ENCODE measurements at places on chromosomes 6 and 20.

DNA sequence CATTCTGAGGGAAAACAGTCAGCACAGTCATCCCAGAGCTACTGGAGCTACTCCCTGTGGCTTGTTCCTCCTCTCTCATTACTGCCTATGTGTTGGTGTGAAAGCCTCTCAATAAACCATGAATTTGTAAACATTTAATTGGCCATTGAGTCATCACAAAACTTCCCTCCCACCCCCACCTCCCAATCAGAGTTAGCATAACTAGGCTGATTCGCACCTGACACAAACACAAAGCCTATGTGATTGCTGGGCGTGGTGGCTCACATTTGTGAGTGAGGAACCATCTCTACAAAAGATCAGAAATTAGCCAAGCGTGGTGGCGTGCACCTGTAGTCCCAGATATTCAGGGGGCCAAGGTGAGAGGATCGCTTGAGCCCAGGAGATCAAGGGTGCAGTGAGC, 17.1 kb upstream of the SNTA1 start:
- no peak for DNase-seq

DNA sequence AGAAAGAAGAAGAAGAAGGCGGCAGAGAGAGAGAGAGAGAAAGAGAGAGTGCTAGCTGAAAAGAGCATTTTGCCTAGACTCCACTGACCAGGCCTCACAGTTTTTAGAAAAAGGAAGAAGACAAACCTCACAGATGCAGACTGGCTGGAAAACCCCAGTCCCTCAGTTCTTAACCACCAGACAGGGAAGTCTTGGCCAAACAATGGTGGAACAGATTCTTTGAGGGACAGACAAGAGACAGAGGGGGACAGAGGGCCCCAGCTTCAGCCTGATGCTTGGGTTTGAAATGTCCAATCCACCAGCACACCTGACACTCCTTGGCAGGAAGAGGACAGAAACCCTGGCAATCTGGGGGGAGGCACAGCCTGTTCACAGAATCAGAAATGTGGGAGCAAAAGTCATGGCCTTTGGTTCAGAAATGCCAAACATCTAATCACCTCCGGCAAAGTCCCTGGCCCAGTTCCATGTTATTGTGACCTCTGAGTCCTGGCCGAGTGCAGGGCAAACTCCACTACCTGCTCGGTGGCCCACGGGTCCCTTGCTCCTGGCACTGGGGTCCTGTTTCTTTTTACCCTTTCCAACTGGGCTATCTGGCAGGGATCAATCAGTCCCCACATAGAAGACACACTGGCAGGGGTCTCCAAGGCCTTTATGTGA, 235.2 kb downstream of the LY86 start:
- DNase-seq, result no peak

DNA sequence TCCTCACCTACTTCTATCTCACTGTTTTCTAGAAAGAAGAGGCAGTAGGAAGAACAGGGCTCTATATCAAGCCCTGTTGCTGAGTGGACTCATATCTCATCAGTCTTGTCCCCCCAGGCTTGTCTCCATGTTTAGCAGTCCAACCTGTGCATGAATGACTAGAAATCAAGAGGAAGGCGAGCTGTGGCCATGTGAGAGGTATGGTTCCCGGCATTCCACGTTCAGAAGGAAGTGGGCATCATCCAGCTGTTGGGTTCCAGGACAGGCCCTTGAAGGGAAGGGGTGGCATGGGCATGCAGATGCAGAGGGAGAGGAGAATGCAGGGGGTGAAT, 176.6 kb downstream of the MRPL14 start:
- no peak for DNase-seq

DNA sequence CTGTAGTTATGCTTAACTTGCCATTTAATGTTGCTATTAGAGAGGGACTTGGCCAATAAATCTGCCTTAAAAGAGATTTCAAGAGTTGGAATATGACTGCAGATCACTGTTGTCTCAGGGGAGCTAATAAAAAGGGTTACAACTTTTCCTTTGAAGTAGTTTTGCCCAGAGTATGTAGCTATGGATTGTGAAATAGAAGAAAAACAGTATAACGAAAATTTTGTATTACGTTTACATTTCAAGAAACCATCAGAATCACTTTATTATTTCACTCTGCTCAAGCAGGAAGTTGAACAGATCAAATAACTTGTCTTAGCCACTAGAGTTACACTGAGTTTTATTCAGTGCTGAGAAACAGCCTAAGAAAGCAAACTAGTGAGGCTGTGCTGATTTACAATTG, 3.0 kb upstream of the ZSCAN26 start:
- no peak for DNase-seq

DNA sequence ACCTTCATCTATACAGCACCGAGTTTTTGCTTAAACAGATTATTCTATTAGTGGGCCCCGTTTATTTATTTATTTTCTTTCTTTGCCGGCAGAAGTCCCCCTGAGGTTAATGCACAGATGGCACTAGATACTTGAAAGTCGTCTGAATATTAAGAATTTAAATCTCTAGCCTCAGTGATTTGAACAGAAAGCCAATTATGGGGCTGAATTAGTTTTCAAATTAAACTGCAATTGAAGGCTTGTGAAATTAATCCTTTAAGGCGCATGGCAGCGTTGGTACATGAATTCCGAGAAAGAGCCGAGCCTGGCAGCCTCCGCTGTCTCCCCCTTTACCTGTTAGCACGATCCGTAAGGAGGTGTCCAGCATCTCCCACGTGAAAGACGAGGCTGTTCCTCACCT, 202.8 kb downstream of the TAF4 start:
- no peak for DNase-seq

DNA sequence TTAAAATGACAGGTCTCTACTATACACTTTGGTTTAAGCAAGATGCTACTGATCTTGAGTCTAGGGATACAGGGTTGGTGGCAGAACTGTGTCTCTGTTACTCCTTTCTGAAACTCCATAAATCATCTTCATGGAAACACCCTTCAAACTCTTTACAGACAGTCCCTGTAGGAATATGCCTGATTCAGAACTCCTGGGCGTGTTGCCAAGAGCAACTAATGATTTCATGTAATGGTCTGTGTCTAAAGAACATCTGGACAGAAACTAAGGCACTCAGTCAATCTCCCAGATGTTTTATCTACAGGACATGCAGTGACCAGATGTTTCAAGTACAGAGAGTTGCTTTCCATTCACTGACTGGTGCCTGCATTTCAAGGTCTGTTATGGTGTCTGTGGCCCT, 464.4 kb upstream of the CHD6 start:
- no peak for DNase-seq

GRCh38 chr6:167093406-167093921, 29.4 kb upstream of the CCR6 start:
- DNase-seq, result no peak

- peak; percentile 62 for DNase-seq
Measured at GRCh38 chr6:113182370-113183141, 674.6 kb upstream of the MARCKS start.

- no peak for DNase-seq
Measured at GRCh38 chr6:111711984-111712752, 106.5 kb upstream of the TRAF3IP2 start.

DNA sequence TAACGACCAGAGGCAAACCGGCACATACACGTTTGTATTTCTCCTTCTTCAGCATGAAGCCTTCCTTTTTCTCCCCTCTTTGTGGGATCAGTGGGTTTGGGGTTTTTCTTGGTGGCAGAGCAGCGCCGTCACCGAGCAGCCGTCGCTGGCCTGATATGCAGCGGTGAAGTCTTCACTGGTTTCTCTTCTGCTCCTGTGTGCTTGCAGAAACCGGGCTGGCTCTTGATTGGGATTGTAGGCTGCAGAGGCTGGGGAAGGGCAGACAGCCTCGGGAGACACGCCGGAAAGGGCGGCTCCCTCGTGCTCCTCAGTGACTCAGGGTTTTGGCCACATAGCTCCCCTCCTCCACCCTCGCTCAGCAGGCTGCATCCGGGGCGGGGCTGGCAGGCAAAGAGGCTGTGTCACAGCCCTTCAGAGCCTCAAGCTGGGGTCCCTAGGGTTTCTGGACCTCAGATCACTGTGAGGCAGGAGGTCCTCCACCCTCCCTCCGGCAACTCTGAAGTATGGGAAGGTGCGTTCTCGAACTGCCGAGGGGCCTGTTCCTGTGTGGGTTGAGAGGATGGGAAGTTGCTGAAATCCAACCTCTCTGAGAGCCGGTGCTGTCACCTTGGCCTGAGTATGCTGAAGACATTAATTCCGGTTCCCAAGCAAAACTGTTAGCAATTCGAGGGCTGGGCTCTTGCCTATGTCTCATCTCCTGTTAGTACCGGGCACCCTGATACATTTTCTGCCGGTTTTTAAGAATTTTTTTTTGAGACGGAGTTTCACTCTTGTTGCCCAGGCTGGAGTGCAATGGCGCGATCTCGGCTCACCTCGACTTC, 24.2 kb downstream of the NQO2 start:
- peak; percentile 78 for DNase-seq

GRCh38 chr6:4342407-4343137, 207.2 kb upstream of the ECI2 start:
- no peak for DNase-seq

GRCh38 chr6:6724539-6725467, 136.3 kb downstream of the LY86 start:
- DNase-seq, result no peak

DNA sequence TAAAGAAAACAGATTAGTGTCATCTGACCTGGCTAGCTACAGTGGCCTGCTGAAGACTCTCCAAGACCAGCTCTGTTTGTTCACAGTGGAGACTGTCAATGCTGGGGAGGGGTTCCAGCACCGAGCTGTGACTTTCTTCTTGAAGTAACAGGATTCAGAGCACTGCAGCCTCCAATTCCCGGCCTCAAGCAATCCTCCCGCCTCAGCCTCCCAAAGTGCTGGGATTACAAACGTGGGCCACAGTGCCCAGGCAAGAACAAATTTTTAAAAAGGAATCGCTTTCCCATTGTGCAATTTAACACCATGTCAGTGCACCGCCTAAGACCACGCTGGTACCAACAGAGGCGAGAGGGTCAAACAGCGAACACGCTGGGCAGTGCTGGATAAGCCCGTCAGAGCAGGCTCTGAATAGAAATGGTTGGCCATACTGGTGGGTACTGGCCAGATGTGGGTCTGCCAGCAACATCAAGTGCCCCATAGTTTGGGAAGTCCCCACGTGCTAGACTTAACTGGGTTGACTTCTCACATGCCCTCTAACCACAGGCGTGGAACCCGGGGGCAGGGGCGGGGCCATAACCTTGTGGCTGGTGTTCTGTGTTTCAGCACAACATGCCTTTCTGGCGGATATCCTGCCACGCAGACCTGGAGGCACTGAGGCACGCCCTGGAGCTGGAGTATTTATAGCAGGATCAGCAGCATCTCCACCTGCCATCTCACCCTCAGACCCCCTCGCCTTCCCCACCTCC, 168.9 kb downstream of the ZMYND8 start:
- no peak for DNase-seq

- peak; percentile 23 for DNase-seq
Measured at GRCh38 chr6:105678516-105678915, 275.6 kb upstream of the PREP start.

GRCh38 chr6:149366267-149366921, 33.7 kb upstream of the SUMO4 start:
- DNase-seq, result no peak

DNA sequence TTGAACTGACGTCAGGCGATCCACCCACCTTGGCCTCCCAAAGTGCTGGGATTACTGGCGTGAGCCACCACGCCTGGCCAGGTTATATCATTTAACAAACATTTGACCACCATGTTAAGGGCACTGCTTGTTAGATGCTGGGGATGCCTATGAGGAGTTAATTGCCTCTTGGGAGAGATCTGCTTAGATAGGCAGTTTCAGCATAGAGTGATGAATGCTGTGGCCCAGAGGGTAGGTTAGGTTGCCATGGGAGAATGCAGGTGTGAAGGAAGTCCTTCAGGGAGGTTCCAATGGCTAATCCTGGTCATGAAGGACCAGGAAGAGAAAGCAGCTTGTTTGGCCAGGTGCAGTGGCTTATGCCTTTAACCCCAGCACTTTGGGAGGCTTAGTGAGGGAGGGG, 17.0 kb downstream of the PHF20 start:
- DNase-seq, result no peak

Measured in GM04503 (cell line).